ENCODE measurements at places on chromosomes 1 and 21.

DNA sequence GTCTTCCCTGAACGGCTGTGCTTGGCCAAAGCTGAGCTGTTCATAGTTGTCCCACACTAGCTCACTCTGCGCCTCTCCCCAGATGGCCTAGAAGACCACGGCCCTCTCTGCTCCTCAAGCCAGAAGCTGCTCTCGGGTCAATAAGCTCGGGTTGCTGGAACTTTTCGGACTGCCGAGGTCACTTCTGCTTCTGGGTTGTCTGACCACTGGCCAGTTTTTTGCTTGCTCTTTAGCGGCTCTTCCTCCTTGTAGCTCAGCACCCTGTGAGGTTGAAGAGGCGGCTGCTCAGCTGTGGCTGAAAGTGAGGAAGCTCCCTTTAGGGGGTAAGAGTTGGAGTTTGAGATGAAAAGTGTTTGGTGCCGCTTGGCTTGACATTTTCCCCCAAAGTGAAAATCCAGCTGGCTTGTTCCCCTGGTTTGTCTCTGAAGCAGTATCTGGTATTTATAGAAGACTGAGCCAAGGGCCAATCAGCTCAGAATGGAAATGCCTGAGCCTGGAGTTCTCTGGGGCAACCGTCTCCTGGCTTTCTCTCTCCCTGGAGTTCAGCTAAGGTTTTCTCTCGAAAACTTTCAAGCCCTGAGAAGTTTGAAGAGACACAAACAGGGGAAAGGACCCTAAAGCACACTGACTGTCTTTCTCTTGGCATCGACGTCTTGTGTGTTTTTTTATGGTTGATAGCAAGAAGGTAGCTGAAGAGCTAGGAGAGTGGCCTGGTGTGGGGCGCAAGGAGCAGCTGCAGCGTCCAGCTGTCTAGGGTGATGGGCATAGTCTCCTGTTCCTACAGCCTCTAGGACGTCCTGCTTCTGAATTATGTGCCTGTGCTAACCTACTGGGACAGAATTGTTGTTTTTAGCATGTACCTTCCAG, 72.0 kb downstream of the SYT6 start:
- DNase-seq = no peak

GRCh38 chr1:207805841-207806421, 54.1 kb downstream of the CD46 start:
- DNase-seq = no peak

DNA sequence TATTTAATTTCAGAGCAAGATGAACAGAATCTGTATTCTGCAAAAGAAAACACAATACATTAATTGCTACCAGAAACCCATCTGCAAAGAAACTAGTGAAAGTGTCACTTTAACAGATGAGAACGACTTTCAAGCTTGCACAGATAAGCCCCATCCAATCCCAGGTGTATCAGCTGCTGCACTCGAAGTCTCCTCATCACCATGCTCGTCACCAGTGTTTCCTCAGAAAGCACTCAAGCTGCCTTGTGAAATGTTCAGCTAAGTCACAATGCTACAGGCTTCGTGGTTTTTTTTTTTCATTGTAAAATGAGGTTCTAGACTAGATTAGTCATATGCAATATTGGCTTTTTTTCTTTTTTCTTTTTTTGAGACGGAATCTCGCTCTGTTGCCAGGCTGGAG, 3.3 kb upstream of the TOMM20 start:
- DNase-seq = no peak

DNA sequence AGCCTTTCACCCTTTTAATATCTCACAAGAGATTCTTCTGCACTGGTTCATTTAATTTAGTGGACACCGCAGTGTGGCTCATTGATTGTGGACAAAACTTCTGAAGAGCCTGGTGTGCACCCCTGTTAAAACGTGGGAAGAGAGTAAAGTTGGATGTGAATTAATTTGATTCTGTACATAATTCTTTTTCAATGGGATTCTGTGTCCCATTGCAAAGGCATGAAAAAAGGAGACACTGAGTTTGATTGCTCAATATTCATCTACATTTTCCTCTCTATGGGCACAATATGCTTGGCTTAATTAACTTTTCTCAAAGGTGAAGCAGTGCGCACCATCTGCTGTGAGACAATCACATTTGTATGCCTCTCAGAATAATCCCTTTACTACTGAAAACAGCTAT, 95.1 kb downstream of the BARHL2 start:
- no peak for DNase-seq

- DNase-seq = no peak
Observed at GRCh38 chr1:114833421-114833820, 21.2 kb upstream of the SYCP1 start.

DNA sequence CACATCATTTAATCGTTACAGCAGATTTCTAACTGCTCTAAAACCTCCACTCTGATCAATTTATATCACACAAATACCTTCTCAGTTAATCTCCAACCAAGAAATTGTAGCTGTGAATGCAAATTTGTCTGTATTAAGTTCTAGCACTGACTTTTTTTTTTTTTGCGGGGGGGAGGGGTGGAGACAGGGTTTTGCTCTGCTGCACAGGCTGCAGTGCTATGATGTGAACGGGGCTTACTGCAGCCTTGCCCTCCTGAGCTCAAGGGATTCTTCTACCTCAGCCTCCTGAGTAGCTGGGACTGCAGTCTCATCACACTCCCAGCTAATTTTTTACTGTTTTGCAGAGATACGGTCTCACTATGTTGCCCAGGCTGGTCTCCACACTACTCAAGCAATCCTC, 163.6 kb downstream of the RERE start:
- DNase-seq = no peak

DNA sequence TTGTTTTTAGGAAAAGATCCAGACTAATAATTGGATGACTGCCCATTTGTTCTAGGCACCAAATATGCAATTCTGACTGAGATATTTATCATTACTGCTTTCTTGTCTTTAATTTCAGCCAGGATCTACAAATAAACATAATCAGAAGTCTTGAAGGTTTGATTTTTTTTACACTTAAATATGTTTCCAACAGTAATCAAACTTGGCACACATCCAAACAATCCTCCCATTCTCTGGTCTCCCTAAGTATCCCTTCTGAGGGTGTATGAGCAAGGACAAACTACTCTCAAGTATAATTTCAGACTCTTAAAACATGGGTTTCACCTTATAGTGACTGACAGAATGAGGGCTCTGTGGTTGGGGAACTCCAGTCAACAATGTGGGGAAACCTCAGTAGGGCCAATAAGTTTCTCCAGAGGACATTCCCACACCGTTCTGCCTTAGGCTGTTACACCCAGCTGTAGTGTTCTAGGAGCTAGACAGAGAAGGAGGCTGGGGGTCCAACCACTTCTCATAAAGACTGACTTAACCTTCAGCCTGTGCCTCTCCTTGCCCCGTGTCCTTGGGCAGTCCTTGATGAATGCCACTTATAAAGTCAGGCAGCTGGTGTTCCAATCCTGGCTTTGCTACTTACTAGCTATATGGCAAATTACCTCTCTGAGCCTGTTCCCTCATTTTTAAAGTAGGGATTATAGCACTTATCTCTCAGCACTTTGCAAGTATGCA, 1.5 kb upstream of the PALMD start:
- no peak for DNase-seq

GRCh38 chr1:61300899-61301298, 218.5 kb downstream of the NFIA start:
- DNase-seq = no peak

DNA sequence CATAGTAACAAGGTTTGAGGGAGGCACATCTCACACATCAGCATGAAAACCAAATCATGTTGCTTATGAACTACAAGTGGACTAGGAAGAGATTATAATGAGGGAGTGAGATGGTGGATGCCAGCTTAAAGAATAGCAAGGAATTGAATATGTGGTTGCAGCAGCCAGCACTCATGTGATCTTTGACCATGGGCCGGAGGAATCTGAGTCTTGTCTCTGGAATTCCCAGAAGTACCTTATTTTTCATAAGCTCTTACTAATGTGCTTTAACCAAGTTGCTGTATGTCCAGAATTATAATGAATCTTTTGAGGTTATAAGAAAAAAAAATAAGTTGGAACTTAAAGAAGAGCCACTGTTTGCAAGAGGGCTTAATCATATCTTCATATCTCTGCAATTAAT, 97.0 kb downstream of the DISP1 start:
- no peak for DNase-seq

GRCh38 chr1:184028854-184029623, 8.5 kb downstream of the COLGALT2 start:
- DNase-seq = no peak

DNA sequence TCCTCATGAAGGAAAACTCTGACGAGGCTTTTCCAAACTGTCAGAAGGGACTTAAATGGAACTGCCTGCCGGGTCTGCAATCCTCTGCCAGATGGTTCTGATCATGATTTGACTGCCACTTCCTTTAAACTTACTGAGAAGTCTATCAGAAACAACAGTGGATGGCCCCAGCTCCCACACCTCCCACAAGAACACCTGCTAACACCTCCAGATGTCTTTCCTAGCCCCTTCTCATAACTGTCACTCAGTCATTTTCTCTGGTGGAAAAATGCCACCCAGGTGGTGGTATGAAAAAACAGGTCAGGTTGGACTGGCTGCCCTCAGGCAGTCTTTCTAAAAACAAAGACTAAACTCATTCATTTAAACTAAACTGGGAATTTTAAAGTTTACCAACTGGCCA, 66.7 kb upstream of the ABCD3 start:
- peak; percentile 11 for DNase-seq

- DNase-seq = no peak
Observed at GRCh38 chr1:31479811-31480210, 66.8 kb downstream of the SERINC2 start.

GRCh38 chr1:197677752-197678295, 97.5 kb downstream of the DENND1B start:
- DNase-seq = no peak

DNA sequence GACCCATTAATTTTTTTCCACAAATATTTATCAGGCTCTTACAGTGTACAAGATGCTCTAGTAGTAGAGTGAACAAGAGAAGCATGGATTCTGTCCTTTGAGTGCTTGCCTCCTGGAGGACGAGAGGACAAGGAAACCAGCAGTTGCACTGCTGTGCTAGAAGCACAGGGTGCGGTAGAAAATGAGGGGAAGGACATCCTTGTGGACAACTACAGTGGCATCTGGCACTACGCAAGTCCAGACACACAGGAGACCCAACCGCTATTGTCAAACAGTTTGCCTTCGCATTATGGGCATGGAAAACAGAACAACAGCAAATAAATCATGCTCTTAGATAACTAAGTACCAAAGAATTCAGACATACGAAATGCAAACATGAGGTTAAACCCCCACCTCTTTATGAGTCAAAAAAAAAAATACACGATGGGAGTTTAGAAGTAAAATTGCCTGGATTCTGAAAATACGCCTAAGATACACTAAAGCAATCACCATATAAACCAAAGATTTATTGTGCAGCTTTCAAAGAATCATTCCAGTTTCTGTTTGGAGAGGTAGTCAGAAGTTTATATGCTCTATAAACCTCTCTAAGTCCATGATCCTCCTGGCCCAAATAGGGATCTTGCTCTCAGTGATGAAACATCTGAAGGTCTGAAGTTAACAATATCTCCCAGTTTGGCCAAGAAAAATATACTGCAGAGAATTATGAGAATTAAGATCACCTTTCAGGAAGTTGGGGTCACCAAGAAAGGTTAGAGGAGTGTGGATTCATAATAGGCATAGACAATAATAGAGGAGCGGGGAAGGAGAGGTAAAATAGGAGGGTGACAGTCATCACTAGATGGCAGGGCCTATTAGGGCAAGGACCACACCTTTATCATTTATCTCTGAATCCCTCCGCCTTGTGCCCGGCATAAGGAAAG, 307.8 kb downstream of the NFIA start:
- DNase-seq = no peak

DNA sequence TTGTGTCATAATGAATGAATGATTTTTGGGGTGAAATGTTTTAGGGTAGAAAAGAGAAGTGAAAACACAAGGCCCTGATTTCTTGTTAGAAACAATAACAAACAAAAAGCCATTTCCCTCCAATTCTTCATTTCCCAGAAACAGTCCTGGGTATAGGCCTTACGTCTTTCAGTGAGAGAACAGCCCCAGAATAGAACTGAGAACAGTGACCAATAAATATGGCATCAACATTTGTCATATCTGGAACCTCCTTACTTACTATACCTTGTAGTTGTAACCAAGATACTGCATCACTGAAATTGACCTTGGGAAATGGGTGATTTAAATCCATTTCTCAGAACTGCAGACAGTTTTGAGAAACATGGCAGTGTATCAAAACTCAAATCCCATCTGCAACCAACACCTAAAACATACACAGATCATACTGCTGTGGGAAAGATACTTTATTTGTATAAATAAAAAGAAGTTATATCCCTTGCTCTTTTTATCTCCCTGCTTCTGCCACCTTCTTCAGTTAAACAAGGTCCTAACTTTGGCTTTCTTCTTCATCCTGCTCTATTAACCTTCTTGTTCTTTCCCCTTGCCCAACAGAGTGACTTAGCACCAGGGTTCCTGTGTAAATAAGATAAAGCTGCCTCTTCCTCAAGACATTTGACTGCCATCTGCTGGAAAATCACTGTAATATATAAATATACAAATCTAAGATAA, 19.5 kb downstream of the XKR8 start:
- DNase-seq = no peak

GRCh38 chr21:38352536-38353219, 95.9 kb downstream of the KCNJ15 start:
- peak; percentile 66 for DNase-seq

DNA sequence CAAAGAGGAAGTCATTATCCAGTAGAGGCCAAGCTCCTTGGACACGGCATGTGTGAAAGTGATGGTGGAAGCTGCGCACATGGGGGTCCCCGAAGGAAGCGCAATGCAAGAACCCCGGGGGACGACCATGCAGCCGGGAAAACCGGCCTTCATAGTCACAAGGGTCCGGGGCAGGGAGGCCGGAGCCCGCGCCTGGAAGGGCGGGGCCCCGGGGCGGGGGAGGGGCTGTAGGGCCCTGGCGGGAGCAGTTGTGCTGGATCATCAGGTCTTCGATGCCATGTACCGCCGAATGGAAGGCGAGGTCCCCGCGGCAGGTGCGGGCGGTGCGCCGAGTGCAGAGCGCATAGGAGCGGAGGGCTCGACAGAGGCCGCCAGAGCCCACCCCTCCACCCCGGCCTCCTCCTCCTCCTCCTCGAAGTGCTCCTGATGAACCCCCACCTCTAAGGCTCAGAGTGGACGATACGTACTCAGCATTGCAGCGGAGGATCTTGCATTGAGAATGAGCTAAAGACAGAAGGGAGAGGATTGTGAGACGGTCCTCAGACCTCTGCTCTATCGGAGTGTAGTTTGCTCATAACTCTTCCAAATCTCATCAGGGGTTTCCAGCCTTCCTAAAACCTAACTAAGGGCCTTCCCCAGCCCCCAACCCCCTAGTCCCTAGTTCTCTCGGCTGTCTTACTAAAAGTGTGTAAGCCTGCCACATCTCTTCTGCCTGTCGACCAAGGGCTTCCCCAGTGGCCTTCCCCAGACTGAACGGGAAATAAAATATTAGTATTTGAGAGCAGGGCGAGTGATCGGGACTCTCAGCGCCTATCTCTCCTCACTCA, 2.1 kb downstream of the HJV start:
- peak; percentile 22 for DNase-seq

- no peak for DNase-seq
Observed at GRCh38 chr1:14392161-14392858, 206.2 kb upstream of the KAZN start.
